ENCODE measurements at places on chromosomes 3 and 15.

DNA sequence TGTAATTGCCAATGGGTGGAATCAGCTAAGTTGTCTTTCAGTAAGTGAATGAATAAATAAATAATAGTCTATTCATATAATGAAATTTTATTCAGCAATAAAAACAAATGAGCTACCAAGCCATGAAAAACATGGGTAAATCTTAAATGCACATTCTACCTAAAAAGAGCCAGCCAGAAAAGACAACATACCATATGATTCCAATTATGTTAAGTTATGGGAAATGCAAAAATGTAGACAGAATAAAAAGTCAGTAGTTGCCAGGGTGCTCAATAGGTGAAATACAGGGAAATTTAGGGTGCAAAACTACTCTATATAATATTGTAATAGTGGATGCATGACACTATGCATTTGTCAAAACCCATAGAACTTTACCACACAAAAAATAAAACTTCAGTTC lies 277.2 kb upstream of the EPHA6 start:
- DNase-seq = no peak

DNA sequence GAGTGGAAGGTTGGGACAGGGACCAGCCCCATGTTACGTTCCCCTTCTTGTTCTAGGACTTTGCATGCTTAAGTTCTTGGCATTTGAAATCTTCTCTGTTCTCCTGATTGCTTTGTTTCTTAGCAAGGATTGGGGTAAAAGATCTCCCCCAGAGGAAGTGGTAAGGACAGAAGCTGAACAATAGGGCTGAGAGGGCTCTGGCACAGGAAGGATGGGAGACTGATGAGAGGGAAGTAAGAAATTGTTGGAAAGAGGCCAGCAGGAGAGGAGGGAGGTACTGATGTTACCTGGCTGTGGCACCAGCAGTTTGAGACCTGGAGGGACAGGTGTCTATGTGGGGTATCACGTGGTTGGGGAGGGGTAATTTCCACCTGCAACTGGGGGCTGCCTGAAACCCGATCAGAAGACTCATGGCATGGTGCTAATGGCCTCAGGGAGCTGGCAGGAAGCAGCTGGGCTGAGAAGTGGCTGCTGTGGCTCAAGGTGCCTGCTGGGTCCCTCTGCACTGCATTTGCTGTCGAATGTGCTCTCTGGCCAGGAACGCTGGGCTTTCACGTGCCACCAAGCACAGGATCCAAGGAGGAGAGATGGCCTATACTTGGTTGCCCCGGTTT lies 108.4 kb downstream of the LSM3 start:
- no peak for DNase-seq

- no peak for DNase-seq
Measured at GRCh38 chr3:13885704-13886010, 5.8 kb upstream of the WNT7A start.

DNA sequence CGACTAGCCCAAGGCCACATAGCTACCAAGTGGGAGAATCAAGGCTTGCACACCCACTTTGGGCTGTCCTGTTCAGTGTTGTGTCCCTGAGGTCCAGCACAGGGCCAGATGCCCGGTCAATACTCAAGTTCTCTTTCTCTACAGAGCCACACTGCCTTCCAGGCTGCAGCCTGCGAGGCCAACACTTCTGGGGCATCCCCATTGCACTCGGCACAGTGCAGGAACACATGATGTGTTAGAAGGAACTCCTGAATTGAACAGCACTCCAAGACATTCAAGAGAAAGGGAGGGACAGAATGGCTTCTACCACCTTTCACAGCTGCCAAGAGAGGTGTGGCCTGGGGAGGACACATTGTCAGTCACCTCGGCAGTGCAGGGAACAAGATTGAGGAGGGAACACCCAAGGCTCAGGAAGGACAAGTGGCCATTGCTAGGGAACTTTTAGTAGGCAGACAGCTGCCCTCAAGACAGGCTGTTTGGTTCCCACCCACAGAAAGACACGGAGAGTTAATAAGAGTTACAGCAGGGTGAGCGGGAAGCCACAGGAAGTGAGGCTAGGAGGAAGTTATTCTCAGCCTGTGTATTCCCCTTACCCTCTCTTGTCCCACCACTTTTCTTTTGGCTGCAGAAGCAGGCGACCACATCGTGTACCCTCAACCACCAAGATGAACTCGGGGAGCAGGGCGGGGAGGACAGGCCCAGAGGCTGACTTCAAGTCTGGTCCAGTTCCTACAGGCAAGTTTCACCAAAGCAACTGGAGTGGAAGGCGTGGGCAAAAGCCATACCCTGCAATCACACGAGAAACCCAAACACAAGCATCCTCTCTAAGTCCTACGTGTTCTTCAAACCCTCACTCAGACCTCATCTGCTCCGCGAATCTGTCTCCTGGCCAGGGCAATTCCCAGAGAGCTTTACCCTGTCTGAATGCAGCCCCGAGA lies 69.4 kb downstream of the SRGAP3 start:
- DNase-seq = no peak

DNA sequence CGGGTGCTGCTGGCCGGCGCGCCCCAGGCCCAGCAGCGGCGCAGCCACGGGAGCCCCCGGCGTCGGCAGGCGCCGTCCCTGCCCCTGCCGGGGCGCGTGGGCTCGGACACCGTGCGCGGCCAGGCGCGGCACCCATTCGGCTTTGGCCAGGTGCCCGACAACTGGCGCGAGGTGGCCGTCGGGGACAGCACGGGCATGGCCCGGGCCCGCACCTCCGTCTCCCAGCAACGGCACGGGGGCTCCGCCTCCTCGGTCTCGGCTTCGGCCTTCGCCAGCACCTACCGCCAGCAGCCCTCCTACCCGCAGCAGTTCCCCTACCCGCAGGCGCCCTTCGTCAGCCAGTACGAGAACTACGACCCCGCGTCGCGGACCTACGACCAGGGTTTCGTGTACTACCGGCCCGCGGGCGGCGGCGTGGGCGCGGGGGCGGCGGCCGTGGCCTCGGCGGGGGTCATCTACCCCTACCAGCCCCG lies 777 bp downstream of the LOXL1 start:
- DNase-seq = no peak

GRCh38 chr3:185316740-185317412 lies 46.1 kb upstream of the MAP3K13 start:
- DNase-seq = no peak

GRCh38 chr3:188518835-188519452 lies 365.0 kb downstream of the LPP start:
- no peak for DNase-seq

DNA sequence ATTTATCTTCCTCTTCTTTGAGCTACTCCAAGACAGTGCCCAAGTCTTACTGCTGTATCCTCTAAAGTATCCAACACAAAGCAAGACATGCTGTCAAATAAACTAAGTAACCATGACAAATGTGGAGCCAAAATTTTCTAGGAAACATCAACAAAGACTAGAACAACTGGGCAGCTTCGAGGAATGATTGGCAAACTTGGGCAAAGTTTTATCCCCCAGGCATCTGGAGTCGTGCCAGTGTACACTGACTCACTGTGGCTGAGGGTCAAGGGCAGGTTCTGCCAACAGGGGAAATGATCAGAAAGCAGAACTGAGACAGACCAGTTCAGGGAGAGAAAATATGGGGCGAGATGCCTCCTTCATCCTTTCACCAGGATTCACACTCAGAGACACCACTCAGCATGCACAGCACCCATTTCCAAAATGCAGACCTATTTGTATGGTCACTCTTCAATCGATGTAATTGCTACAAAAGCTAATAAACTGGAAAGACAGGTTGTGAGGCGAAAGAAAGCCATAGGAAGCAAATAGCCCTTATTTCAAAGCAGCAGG lies 65.8 kb downstream of the MB21D2 start:
- DNase-seq = peak; percentile 95

DNA sequence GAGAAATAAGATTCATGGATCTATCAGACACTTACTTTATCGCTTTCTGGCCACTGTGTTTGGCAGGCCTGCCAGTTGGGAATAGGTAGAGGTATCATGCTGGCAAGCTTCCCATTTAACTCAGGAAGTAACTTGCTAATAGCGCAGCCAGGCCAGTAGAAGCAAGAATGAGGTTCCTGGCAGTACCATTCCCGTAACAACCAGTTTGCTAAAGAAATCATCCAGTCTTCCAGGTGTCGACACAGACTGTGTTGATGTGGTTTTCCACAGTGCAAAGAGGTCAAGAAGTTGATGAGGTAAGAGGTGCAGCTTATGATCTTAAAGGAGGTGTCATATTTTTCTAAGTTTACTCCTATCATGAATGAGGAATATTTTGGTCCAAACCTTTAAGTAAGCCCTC lies 46.2 kb downstream of the DPH6 start:
- DNase-seq = no peak

DNA sequence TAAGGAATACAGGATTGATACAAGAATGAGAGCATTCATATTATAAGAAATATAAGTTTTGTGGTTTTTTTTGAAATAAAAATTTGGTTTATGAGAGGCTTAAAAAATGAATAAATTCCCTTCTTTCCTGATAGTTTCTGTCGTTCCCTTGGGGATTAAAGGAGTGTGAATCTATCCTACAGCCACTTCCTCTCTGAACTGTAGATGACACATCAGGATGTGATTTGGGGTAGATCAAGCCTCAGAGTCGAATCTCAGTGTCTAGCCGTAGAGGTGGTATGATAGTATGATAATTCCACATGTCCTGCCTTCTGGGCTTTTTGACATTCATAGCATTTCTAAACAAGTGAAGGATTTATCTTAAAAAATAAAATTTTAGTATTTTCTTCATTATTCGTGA lies 343.1 kb downstream of the LPP start:
- no peak for DNase-seq

GRCh38 chr3:127768346-127769008 lies 53.8 kb downstream of the MGLL start:
- peak; percentile 95 for DNase-seq

DNA sequence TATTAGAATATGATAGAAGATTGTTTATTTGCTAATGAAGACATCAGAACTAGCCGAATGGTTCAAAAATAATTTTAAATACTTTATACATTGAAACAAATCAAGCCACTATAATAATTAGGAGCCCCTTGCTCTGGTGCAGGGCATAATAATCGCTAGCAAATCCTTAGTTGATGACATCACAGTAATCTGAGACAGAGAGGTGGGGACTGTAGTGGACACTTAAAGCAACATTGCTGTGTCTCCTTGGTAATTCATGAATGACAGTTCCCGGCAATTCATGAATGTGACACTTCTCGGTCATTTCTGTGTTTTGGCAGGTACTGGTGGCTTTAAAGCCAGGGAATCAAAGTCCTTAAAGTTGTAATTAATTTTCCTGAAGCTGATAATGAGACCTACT lies 114.3 kb downstream of the PPM1L start:
- no peak for DNase-seq

DNA sequence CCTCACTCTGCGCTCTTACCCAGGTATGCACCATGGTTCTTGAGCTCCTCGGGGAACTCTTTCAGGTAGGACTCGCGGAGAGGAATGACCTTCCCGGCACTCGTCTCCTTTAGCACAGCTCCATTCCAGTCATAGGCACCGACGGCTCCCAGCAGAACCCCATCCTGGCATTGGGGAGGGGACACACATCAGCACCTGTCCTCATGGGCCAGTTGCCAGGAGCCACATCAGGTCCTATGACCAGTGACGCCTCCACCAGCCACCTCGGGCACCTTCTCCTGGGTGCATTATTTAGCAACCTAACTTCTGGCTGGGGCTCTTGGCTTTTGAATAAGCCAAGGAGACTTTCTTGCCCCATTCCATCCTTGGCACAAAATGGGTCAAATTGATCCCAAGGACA lies 61.9 kb downstream of the FEM1B start:
- no peak for DNase-seq

- no peak for DNase-seq
Measured at GRCh38 chr3:123745184-123745855, 138.8 kb downstream of the MYLK start.

DNA sequence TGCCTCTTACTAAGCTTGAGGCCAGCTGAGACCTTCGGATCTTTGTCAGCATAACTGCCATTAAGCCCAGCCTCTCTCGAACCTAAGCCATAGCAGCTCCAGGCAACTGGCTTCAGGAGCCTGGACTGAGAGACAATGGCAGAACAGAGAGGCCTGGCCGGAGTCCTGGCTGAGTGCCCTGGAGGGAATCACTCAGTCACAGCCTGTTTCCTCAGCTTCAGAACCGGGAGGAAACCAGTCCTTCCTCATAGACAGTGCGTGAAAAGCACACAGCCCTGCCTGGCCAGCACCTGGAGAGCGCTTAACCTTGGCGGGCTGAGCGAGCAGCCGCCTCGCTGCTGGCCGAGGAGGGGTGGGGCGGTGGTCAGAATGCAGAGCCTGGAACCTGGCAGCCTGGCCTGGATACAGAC lies 21.6 kb downstream of the RNU5B-1 start:
- no peak for DNase-seq

DNA sequence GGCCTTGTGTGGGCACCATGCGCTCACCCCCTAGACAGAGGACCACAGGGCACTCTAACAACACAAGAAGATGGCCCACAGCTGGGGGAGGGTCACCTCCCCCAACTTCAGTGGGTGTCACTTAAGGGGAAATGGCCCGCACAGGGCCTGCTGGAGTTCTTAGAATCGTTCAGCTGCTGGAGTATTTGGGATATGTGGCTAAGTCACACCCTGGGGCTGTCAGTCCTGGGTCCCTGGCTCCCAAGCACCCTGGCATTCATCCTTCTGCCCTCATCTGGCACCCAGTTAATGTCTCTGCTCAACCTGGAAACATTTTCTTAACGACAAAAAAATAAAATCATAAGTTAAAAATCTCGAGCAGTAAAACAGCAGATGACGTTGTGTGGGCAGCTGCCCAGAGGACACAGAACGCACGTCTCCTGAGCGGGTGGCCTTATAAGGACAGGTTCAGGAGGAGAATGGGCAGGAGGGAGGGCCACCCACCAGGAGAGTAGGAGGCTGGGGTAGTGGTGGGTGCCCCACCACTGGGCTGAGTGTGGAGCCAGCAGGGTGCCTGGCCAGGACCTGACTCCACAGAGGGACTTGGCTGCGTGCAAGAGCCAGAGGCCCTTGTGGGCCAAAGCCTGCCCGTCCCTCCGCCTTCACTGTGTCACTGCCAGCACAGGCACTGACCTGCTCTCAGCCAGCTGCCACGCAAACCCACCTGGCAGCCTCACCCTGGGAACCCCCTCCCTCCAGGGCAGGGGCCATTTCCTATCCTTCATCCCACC lies 11.5 kb downstream of the KBTBD13 start:
- DNase-seq = no peak

DNA sequence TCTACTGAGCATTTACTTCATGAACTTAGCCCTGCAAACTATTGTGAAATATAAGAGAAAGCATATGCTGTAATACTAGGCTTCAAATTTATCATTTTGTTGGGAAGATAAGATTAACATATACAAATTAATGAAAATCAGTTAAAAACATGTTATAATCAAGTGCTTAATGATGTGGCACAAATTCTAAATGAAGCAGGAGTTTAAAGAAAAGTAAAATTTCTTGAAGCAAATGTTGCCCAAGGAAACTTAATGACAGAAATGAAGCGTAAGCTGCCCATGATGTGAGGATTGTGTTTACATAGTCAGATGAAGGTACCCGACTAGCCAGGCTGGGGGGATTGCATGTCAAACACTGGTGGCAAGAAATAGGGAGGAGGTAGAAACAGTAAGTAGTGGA lies 103.1 kb upstream of the GAP43 start:
- DNase-seq = no peak

GRCh38 chr3:126406389-126407296 lies 11.9 kb downstream of the CFAP100 start:
- DNase-seq = no peak

Data from epithelial cell of proximal tubule (primary cell).